ENCODE measurements at places on chromosomes 1 and 21.

GRCh38 chr1:222767152-222767571 lies 30.2 kb downstream of the FAM177B start:
- DNase-seq = no peak

- no peak for DNase-seq
Observed at GRCh38 chr1:14380408-14380807, 218.1 kb upstream of the KAZN start.

DNA sequence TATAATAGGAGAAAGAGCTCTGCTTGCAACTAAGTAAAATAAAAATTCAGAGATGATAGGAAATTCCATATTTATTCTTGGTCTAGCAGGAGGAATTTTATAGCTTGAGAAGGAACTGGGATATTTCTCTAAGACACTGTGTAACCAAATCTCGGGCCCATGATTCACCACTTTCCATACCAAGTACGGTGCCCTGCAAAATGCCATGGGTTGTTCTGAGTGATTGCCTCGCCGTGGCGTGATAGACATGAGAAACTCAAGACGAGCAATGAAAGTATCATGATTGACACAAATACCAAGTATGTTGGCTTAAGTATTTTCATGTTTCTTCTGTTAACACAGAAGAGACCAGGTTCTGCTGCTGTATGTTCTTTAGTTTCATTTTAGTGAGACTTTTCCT lies 167.2 kb downstream of the LMO4 start:
- DNase-seq = no peak

GRCh38 chr1:193435781-193436180 lies 249.4 kb upstream of the B3GALT2 start:
- DNase-seq = no peak

DNA sequence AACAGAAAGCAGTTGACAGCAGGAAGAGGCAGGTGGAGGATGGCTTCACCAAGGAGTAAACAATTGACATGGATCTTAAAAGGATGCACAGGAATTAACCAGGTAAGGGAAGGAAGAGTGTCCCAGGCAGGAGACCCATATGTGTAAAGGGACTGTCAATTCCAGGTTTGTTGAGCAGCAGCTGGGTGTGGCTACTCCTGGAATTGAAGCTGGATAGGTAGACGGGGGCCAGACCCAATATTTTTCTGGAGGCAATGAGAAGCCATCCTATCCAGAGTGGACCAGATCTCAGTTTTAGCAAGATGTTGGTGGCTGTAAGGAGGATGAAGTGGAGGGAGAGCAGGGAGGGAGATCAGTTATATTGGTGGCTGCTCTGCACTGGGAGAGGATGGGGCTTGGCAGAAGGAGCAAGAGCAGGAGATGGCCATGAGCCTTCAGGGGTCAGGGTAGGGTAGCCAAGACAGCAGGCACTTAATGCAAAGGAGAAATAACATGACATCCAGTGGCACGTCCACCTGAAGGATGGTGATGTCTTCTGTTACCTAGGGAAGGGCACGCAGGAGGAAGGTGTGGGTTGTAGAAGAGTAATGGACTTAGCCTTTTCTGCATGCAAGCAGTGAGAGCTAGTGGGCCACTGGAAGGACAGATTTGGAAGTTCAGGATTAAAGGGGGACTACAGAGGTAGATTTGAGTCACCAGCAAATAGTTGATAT lies 146.7 kb upstream of the HMGB4 start:
- no peak for DNase-seq

- no peak for DNase-seq
Observed at GRCh38 chr1:109160071-109160840, 46.3 kb downstream of the ELAPOR1 start.

DNA sequence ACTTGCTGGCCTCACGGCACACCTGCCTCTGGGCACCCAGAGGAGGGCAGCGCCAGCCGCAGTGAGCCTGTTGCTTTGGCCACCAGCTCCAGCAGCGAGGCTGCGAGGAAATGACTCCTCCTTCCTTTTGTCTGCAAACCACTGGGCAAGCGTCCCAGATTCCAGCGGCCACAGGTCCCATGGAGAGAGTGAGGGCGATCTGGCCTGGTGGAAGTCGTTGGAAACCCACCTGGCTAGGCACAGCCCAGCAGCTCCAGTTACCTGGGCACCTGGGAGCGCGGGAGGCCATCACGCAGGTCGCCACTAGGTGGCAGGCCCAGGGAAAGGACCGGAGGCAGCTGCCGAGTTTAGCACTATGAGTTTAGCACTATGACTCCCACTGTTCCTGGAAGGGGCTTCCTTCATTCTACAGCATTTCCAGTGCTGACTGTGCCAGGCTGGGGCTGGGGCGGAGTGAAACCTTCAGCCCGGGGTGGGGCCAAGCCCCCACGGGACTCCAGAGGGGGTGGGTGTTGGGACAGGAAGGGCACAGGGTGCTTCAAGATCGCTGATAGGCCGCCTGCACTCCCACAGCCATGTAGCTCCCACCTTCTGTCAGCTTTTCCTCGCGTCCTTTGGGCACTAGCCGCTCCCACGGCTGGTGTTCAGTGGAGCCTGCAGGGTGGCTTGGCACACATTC lies 1.1 kb upstream of the ESPN start:
- DNase-seq = peak; percentile 62

- no peak for DNase-seq
Observed at GRCh38 chr21:45131537-45131999, 57.2 kb downstream of the ADARB1 start.

DNA sequence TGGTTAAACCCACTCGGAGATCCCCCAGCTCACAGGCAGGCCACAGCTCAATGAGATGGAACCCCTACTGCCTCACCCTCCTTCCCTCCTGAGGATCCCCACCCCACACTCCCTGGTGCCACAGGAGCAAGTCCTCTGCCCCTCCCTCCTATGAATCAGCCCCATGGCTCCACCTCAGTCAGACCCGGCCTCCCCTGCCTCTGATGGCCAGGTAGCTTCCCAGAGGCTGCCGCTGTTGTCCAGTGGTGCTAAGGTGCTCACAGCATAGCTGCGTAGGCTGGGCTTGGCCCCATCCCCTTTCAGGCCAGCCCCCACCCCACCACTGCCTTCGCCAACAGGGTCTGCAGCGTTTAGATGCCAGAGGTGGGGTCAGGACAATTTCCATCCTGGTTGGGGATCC lies 98.5 kb upstream of the IGSF21 start:
- no peak for DNase-seq

DNA sequence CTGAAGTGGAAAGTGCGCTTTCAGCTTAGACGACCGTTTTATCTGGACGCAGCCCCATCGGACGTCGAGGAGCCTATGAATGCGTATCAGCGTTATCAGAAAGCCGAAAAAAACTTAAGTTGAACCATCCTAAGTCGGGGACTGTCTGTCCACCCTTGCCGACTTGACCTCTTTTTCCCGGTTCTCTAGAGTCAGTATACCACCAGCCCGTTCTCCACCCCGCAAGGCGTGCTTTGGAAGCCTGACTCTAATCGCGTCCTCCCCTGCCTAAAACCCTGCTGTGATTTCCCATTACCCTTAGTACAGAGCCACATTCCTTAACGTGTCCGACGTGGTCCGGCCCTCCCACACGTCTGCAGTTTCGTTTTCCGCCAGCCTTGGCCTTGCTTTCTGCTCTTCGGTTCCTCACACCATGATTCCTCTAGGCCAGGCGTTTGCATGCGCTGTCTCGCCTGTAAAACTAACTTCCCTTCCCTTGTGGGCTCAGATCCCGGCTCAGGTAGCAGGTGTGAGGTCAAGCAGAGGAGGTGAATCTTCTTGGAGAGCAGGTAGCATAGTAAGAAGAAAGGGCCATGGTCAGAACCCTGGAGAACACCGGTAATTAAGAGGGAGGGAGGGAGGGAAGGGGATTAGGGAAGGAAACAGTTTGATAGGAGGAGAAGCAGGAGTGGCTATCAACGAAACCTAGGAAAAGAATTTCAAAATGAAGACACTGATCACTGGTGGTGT lies 865 bp downstream of the ADPRS start:
- no peak for DNase-seq

DNA sequence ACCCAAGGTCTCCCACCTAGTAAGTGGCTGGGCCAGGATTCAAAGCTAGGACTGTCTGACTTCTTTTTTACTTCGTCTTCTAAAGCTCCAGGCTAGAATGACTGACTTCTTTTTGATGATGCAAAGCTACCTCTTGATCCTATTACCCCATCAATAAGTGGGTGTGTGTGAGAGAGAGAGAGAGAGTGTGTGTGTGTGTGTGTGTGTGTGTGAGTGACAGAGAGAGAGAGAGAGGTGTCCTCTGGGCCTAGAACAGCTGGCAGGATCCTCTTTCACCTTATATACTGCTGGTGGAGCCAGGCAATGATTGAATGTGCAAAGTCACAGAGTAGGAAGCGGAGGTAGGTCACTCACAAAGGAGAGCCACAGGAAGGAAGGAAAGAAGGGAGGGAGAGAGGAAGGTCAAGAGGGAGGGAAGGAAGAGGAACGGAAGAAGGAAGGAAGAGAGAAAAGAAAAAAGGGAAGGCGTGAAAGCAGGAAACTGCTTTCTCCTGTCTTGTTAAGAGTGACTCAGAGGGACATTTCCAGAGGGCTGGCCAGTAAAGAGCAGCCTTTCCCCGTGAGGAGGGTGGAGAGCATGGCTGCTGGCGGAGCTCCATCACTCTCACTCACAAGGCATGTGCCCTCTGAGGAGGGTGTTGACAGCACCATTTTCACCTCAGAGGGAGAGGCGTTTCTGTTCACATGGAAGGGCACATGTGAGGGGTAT lies 68.9 kb downstream of the CDC7 start:
- DNase-seq = no peak

DNA sequence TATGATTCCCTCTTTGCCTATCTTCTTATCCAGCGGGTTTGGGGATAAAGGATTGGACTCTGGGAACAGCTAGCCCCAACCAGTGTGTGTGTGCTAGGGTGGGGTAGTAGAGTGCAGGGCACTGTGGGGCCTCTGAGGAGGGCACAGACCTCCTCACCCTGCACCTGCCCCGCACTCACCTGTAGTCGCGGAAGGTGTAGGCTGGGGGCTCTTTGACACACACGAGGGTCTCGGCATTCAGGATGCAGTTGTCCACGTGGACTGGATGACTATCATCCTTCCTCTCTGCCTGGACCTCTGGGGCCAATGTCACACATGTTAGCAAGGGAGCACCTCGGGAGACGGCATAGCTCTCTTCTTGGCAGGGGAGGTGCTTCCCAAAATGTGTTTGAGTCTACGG lies 8.0 kb upstream of the CLDN19 start:
- DNase-seq = no peak

DNA sequence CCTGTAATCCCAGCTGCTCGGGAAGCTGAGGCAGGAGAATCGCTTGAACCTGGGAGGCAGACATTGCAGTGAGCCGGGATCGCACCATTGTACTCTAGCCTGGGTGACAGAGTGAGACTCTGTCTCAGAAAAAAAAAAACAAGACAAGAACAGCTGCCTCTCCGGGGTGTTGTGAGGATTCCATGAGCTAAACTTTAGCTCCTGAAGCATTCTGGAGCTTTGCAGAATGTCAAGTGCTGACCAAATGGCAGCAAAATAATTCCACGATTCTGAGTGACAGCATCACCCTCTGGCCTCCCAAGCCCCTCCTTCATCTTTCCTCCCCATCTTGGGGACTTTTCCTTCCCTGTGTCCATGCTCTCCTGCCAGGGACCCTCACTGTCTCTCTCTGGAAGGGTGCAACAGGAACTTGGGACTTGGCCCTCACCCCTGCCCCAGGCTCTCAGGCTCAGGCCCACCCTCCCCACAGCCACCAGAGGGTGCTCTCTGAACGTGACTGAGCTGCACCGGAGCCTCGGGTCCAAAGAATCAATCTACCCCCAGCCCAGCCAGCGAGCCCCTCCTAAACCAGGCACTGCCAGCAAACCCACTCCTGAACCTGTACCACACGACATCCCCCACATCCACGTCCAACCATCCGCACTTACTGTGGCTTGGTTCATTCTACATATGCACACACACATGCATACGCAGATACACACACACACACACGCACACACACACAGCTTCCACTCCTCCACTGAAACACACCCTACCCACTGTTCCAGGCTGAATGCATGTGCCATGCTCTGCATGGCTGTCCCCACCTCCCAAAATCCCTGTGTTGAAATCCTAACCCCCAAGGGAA lies 45.7 kb downstream of the ACOT7 start:
- DNase-seq = peak; percentile 40
